ENCODE measurements at places on chromosomes 12 and 14. TPM values are rescaled to one million over a fixed set of nuclear protein-coding genes. Genes with fewer than 3 reads are reported as not detected.

GRCh38 chr12:61804301-61804700 is 455.9 kb upstream of the USP15 start:
- H3K4me1 ChIP-seq: no peaks in the 10 kb centered on the region
- H3K27me3 ChIP-seq: no peaks in the 10 kb centered on the region
- H3K36me3 ChIP-seq: no peaks in the 10 kb centered on the region
- H3K4me3 ChIP-seq: no peak overlapping the region

The POTEG gene
- 234 TPM for total RNA-seq

The KLHDC1 gene
- 7.7 TPM for total RNA-seq

The TBX3 gene
- 155 TPM for total RNA-seq

The FUT8 gene
- total RNA-seq: 12.4 TPM
